ENCODE measurements at places on chromosomes 6 and 20. TPM values are rescaled to one million over a fixed set of nuclear protein-coding genes. Genes with fewer than 3 reads are reported as not detected.

DNA sequence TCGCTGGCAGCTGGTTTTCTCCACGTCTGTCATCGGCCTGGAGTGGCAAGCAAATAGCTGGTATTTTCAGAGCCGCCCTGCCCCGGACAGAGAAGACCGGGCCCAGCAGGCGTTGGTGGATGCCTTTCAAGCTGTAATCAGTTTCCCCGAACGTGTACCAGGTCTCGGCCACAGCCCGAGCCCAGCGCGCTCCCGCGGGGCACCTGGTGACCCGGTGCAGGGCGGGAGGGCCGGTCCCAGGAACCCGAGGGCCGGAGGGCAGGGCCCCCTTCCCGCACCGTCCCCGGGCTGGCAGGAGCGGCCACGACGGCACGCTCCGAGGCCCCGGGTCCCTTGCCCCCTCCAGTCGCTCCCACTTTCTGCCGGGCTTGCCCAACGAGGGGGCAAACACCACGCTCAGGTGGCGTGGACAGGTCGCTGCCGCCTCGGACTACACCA is 348 bp upstream of the PYGB start:
- no peak for DNase-seq

DNA sequence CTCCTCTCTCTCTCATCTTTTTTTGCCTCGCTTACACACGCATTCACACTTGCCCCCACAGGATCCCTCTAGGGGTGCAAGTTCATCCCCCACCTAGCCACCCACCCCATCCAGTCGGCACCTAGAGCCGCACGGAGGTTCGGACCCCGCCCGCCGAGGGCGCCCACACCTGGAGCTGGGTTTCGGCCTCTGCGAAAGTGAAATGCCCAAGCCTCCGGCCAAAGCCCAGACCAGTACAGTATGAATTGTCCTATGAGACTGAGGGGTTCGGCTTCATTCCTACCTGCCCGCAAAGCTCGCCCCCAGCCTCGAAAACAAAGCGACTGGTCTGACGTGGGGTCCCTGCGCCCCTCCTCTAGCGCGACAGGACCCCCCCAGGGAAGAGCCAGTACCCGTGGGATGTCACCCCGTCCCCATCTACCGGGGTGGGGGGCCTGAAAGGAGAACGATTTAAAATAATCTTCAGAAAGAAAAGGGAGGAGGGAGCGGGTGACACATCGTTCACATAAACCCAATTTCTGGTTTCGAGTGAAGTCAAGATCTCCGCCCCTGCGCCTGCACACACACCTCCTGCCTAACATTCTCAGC is 1.5 kb downstream of the TFAP2A start:
- DNase-seq, result no peak

- peak; percentile 55 for DNase-seq
Measured at GRCh38 chr6:117605169-117605826, 3.0 kb upstream of the GOPC start.

DNA sequence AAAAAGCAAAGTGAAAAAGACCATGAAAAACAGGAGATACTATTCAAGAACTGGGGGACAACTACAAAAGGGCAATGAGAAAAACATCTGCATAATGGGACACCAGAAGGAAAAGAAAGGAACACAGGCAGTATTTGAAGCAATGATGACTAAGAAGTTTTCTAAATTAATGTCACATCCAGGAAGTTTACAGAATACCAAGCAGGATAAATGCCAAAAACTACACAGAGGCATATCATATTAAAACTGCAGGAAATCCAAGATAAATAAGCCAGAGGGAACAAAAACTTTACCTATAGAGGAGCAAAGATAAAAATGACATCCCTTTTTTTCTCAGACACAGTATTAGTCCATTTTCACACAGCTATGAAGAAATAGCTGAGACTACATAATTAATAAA is 193.0 kb downstream of the ERMARD start:
- no peak for DNase-seq

DNA sequence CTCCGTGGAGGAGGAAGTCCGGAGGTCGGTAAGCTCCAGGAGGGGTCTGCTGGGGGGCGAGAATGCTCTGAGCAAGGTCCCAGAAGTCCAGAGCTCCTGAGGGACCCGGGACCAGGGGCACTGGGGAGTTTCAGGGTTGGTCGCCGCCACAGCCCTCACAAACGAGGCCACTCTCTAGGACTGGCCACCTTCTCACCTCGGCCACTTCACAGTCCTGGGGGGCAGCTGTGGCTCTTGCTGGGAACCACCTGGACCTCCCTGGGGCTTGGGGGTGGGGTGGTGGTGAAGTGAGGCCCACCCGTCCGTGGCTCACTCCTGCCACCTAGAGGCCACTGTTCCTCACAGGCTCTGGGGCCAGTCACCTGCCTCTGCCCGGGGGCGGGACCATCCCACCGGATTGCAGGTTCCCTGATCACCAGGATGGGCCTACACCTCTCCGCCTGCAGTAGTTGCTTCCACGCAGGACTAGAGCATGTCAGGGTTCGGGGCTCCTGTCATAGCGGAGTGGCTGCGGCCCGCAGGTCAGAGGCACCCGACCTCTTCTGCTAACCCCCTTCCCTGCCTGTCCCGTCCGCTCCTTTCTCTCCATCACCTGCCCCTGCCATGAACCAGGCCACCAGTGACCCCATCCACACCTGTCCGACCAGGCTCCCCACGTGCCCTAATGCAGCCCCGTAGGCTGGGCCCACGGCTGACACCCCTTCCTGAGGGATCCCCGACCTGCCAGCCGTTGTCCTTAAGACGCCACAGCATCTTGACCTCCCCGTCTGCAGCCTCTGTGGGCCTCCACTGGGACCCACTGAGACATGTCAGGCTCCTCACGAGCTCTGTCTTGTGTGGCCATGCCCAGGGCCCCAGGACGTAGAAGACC is 5.1 kb upstream of the TCEA2 start:
- no peak for DNase-seq

- no peak for DNase-seq
Measured at GRCh38 chr6:37540390-37540789, 40.7 kb upstream of the CCDC167 start.

- DNase-seq, result no peak
Measured at GRCh38 chr6:65126667-65127066, 580.4 kb downstream of the EYS start.

GRCh38 chr20:60695226-60696000 is 556.6 kb upstream of the CDH4 start:
- no peak for DNase-seq

DNA sequence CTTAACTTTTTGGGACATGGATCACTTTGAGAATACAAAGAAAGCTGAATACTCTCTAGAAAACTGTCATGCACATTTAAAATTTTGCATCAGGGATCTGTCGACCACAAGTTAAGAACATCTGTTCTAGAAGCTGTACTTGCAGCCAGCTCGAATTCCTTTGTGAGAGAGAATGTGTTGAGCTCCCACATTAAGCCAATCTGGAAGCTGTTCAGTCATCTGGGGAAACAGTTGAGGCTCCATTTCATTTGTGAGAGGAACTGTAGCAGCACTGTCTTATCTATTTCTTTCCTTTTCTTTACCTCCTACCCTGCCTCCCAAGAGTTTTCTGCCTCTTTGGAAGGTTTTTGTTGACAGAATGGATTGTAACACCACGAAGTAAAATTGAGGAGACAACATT is 50.8 kb downstream of the KAT14 start:
- no peak for DNase-seq

DNA sequence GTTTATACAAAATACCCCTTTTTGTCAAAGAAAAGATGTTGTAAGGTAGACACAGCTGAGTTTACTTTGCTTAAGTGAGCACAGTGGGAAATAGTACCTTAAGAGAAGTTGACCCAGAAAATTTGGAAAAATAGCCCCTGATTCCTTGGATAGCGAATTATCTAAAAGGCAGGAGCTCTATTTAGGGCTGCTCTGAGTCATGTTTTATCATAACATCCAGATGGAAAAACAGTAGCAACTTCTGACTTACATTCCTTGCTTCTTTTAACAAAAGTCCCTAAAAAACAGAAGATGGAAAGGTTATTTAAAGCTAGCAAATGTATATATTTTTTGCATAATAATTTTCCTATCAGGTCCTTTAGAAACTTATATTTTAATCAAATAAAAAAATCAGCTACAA is 59.0 kb downstream of the THEMIS start:
- DNase-seq, result no peak

- DNase-seq, result no peak
Measured at GRCh38 chr6:88454658-88455057, 288.5 kb upstream of the CNR1 start.

DNA sequence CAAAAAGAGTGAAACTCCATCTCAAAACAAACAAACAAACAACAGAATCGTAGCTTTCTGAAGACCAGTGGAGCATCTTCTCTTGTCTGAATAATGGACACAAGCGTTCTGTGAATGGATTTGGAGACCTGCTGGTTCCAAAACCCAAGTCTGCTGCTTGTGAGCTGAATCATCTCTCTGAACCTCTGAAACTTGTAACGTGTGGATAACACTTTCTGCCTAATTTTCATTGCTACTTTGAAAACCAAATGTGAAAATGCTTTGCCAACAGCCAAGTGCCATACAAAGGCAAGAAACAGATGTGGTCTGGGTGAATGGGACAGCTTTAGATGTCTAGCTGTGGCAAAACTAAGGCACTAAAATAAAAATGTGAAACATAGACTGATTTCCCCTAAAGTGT is 44.3 kb downstream of the PHACTR1 start:
- no peak for DNase-seq

DNA sequence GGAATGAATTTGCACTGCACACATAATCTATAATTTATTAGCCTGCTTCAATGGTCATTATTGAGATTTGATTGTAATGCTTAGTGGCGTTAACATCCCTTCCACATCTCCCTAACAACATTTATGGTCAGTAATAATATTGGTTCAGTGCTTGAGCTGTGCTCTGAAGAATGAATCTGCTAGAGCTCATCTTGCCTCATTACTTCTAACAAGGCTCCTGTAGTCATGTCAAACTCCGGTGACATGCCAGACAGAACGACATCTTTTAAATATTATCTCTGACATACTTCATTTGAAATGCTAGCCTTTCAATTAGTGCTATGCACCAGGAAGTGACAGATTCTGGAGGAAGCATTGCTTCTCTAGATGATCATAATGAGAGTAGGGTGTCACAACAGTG is 240.3 kb upstream of the BTBD3 start:
- no peak for DNase-seq

GRCh38 chr6:16494793-16495192 is 256.4 kb downstream of the GMPR start:
- no peak for DNase-seq

GRCh38 chr6:73985891-73986290 is 289.9 kb downstream of the CD109 start:
- no peak for DNase-seq

GRCh38 chr6:118502169-118502568 is 45.9 kb upstream of the PLN start:
- DNase-seq, result no peak

DNA sequence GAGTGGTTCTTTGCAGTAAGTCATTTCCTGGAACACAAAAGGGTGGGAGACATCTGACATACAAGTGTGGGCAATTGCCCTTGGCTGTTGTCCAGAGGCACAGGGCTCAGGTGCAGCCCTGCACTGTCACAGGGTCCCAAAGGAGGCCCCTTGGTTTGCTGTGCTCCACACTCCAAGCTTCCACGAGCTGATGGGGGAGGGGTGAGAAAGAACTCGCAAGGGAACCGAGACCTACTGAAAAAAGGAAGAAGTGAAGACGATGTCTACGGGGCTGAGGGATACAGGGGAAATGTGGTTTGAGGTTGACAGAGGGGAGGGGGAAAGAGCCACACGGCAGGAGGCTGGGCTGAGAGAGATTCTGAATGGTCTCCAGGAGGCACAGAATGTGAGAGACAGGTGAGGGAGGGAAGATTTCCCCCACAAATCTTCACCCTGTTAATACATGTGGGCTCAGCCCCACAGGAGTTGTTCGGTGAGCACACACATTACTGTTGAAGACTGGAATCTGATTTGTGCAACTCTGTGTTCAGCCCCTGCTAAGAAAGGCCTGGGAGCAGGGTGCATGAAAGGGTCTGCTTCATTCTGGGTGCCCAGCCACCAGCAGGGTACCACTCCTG is 123.4 kb downstream of the LY86 start:
- DNase-seq, result no peak

GRCh38 chr20:52239102-52239501 is 47.5 kb upstream of the ZFP64 start:
- no peak for DNase-seq

- DNase-seq, result no peak
Measured at GRCh38 chr20:24364482-24364881, 104.9 kb upstream of the SYNDIG1 start.

- no peak for DNase-seq
Measured at GRCh38 chr20:44171775-44172571, 15.0 kb downstream of the JPH2 start.

DNA sequence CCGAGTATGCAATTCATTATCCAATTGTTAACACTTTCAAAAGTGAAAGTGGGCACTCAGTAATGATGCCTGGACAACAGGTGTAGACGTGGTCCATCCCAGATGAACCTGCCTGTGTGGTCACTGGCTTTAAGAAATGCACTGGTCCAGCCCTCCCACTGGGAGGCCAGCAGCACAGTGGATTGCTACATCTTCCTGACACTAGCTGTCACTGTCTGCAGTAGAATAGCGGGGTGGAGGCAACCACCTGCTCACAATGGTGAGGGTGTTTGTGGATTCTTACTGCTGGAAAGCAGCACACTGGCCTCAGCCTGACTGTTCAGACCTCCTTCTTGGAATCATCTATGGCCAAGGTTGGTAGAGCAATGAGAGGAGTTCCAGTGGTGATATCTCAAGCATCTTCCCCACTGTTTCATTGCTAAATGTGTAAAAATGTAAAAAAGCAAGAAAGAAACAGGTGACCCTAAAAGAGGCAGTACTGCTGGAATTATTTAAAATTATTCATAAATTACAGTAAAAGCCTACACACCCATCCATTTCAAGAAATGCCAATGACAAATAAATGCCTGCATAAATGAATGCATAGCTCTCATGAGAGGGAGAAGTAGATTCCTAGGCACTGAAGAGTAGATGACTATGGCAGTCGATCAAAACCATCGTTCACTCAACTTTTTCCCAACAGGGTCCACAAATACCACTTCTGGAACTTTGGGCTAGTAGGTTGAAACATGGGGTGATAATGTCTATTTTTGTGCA is 228.0 kb upstream of the PLN start:
- DNase-seq, result no peak

The SPATS1 gene
- not detected for polyA plus RNA-seq

The HRH3 gene
- polyA plus RNA-seq, result 2.9 TPM

The SLC17A3 gene
- not detected for polyA plus RNA-seq

The CALHM6 gene
- polyA plus RNA-seq, result 1.5 TPM

The CFAP206 gene
- 0.27 TPM for polyA plus RNA-seq

The POFUT1 gene
- polyA plus RNA-seq, result 25.7 TPM

Data from forelimb muscle (tissue), 1 donor.